Hematopoietic multipotent progenitor cell treated with erythropoietin and hydrocortisone succinate and interleukin-3 and kit ligand, for 17 days (in vitro differentiated cells): ENCODE measurements at places on chromosomes 4 and X.

GRCh38 chr4:124432500-124432899 is 280.0 kb downstream of the ANKRD50 start:
- no peak for DNase-seq

DNA sequence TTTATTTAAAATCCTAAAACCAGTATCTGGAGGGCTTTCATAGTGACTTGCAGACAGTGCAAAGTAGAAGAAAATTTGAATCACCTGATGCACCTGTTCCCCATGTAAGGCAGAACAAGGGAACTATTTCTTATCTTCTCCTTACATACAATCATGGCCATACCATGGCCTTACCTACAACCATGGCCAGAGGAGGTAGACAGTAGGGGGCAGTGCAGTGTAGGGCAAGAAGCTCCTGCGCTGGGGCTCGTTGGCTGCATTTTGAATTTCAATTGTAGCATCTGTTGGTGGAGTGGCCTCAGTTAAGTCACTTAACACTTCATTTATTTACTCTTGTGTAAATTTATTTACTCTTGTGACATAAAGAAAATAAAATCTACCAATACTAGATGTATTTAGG is 33.0 kb downstream of the GALNTL6 start:
- DNase-seq = no peak

GRCh38 chrX:29890646-29891200 is 324.6 kb upstream of the MAGEB2 start:
- DNase-seq = no peak

GRCh38 chr4:184821242-184821641 is 4.5 kb downstream of the ACSL1 start:
- no peak for DNase-seq

DNA sequence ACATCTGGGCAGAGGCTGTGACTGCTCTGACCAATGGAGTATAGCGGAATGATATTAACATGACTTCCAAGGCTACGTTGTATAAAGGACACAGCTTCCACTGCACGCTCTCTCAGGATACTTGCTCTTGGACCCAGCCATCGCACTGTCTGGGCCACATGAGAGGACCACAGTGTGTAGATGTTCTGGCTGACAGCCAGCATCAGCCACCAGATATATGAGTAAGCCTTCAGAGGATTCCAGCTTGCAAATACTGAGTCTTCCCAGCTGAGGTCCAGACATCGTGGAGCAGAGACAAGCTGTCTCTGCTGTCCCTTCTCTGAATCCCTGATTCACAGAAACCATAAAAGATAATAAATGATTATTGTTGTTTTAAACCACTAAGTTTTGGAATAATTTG is 146.8 kb upstream of the USP9X start:
- DNase-seq = no peak

DNA sequence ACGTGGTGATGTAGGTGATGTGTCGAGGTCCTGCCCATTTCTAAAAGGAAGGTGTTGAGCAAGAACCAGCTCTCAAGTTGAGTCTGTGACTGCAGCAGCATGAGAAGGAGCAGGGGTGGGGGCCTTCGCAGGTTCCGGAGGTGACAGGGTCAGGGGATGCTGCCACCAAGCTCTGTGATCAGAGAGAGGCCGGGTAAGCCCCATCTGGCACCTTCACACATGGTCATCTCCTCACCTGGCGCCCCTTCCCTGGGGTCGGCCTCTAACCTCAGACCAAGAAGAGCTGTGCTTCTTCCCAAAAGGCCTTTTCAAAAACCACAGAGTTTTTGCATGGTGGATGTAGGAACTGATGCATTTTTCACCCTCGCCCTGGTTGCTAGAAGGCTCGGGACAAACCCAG is 137.6 kb downstream of the CPZ start:
- no peak for DNase-seq

DNA sequence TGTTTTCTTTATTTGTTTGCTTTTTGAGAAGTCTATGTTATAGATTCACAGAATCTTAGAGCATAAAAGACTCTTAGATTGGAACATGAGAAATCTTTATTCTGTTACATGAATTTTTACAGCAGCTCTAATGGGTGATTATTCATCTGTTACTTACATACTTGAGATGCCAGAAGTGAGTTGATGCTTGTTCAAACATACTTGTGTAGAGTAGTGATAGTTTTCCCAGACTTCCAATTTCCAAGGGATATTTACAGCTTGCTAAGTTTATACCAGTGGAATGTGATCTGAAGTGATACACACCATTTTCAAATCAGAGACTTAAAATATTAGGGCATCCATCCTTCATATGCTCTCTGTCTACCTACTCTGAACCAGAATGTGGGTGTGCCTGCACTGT is 252.9 kb upstream of the SMIM31 start:
- no peak for DNase-seq
